Panc1 (cell line): ENCODE measurements at places on chromosomes 3 and 15. TPM values are rescaled to one million over a fixed set of nuclear protein-coding genes. Genes with fewer than 3 reads are reported as not detected.

The ZNF774 gene
- total RNA-seq, result 5.2 TPM

The CFAP20DC gene
- 4.0 TPM for total RNA-seq

The CDC25A gene
- total RNA-seq, result 12.8 TPM

The ERICH6 gene
- total RNA-seq, result 0.28 TPM

The LMCD1 gene
- 24.8 TPM for total RNA-seq

The CD96 gene
- total RNA-seq, result not detected

The IL17RE gene
- 1.1 TPM for total RNA-seq

The TM4SF4 gene
- total RNA-seq, result 0.46 TPM

The GABRR3 gene
- total RNA-seq, result not detected

The MAPKBP1 gene
- 38.4 TPM for total RNA-seq

The CCR3 gene
- not detected for total RNA-seq

The CKMT1B gene
- 2.4 TPM for total RNA-seq

The ASTE1 gene
- 7.4 TPM for total RNA-seq

The ZBED2 gene
- 0.10 TPM for total RNA-seq

The HTR3E gene
- total RNA-seq, result not detected

The FEZF2 gene
- not detected for total RNA-seq

The GRM7 gene
- total RNA-seq, result not detected

The CATSPER2 gene
- total RNA-seq, result 3.5 TPM

The SCN11A gene
- not detected for total RNA-seq

The GOLGA8K gene
- 1.5 TPM for total RNA-seq

The VEPH1 gene
- 0.51 TPM for total RNA-seq

The WDR53 gene
- total RNA-seq, result 18.6 TPM

The LMAN1L gene
- total RNA-seq, result not detected

The SPSB4 gene
- total RNA-seq, result 0.05 TPM

The PDCD7 gene
- total RNA-seq, result 19.7 TPM

The SLC28A2 gene
- total RNA-seq, result 0.23 TPM

The LIPH gene
- total RNA-seq, result 19.9 TPM

The CISH gene
- total RNA-seq, result 0.57 TPM

The GXYLT2 gene
- 6.1 TPM for total RNA-seq

The RARRES1 gene
- 1.3 TPM for total RNA-seq

The CKMT1A gene
- total RNA-seq, result 4.6 TPM

The RAB27A gene
- total RNA-seq, result 8.0 TPM

The NGLY1 gene
- total RNA-seq, result 14.6 TPM

The C3orf20 gene
- total RNA-seq, result not detected

The IQGAP1 gene
- total RNA-seq, result 228 TPM

The MKRN3 gene
- 7.9 TPM for total RNA-seq

The DOCK3 gene
- total RNA-seq, result 0.21 TPM

The GOLGA8T gene
- not detected for total RNA-seq

The MB21D2 gene
- 7.8 TPM for total RNA-seq

The ROPN1 gene
- not detected for total RNA-seq

The CCR8 gene
- not detected for total RNA-seq

The FSD2 gene
- not detected for total RNA-seq

The SKOR1 gene
- 0.21 TPM for total RNA-seq

The STAC gene
- 18.8 TPM for total RNA-seq

The CLRN1 gene
- total RNA-seq, result not detected

The HYAL1 gene
- total RNA-seq, result 0.18 TPM

The SMCO1 gene
- total RNA-seq, result not detected

The CCR5 gene
- not detected for total RNA-seq

The OR5AC2 gene
- total RNA-seq, result not detected

The EIF3J gene
- 128 TPM for total RNA-seq

The HCLS1 gene
- 0.85 TPM for total RNA-seq

The ST6GAL1 gene
- 3.3 TPM for total RNA-seq

The ADAMTS7 gene
- 1.0 TPM for total RNA-seq
